HTR-8/SVneo (cell line): ENCODE measurements at places on chromosomes 11 and 22.

DNA sequence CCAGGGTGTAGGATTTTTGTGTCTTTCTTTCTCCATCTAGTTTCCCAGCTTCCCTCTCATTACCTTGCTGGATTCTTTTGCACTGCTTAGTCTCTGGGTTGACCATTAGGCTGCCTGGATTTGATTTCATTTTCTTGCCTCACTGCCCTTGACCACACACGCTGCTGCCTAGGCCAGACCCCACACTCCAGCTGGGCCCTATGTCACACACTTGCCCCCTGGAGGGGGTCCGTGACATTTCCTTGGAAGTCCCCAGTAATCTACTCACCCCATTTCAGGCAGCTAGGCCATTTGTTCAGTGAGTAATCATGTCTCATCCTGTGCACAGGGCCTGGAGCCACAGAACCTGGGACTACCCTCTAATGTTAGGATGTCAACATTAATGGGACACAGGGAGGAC is 81.9 kb upstream of the SPON1 start:
- DNase-seq, result no peak

- no peak for DNase-seq
These were observed 7.6 kb downstream of the IGSF9B start for GRCh38 chr11:133949129-133949528.

- DNase-seq, result no peak
These were observed 41.7 kb downstream of the MICAL3 start for GRCh38 chr22:17982572-17983141.

GRCh38 chr11:94727819-94728218 is 40.3 kb upstream of the AMOTL1 start:
- no peak for DNase-seq

- DNase-seq, result no peak
These were observed 37.2 kb downstream of the CELSR1 start for GRCh38 chr22:46500201-46500600.

DNA sequence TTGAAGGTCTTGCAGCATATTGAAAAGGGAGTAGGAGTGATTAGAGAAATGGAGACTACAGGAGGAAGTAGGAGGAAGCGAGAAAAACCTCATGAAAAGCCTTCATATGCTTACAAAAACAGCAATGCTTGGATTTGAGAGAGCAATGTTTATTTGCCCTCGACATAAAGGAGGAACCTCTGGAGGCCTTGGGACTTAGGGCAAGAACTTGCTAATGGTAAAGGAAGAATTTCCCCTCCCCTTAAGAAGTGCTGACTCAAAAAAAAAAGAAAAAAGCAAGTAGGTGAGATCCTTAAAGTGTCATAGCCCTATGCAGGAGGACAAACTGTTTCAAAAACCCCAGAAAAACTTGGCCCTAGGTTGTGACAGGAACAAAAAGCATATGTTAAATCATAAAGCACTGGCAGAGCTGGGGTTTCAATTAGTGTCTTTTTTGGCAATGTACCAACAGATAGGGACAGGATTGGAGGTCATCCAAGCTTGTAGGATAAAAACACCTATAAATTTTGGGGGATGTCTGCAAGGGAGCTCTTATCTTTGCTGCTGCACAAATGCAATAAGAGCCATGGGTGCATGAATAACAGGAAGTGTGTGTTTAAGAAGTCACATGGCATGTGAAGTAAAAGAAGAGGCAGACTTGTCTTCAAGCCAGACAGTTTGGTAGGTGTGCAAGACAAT is 4.9 kb downstream of the GLYAT start:
- no peak for DNase-seq

- DNase-seq, result no peak
These were observed 34.5 kb downstream of the CTSC start for GRCh38 chr11:88303037-88303436.
